ENCODE measurements at places on chromosomes 2 and 18.

GRCh38 chr2:233059797-233060500 is at the start of gene INPP5D:
INPP5D (plus strand) TSS chr2:233060342; CDS start chr2:233060479, 137 bp downstream.
- H3K27ac ChIP-seq: peak within 1 kb of the TSS; percentile 85
- H3K4me1 ChIP-seq: peaks cover 40% of the 10 kb centered on the region

DNA sequence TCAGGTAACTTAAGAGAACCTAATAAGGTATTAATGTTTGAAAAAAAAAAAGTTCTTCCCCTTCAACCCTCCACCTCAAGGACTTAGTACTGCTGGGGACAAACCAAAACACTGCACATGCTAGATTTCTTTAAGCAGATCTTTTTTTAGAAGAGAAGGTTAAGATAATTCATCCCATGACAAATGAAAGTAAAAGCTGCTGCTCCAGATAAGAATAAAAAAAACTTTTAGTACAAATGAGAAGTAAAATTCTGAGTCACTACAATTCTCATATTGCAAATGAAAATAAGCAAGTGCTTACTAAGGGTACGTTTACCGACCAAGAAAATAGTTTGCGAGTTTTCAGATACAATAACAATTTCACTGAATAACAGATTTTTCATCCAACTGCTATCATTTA is 8.9 kb downstream of the STAM2 start:
- no peak overlapping the region for H3K4me3 ChIP-seq
- no peak for DNase-seq
- no peaks in the 10 kb centered on the region for H3K27me3 ChIP-seq
- H3K4me1 ChIP-seq: peaks cover 5% of the 10 kb centered on the region

DNA sequence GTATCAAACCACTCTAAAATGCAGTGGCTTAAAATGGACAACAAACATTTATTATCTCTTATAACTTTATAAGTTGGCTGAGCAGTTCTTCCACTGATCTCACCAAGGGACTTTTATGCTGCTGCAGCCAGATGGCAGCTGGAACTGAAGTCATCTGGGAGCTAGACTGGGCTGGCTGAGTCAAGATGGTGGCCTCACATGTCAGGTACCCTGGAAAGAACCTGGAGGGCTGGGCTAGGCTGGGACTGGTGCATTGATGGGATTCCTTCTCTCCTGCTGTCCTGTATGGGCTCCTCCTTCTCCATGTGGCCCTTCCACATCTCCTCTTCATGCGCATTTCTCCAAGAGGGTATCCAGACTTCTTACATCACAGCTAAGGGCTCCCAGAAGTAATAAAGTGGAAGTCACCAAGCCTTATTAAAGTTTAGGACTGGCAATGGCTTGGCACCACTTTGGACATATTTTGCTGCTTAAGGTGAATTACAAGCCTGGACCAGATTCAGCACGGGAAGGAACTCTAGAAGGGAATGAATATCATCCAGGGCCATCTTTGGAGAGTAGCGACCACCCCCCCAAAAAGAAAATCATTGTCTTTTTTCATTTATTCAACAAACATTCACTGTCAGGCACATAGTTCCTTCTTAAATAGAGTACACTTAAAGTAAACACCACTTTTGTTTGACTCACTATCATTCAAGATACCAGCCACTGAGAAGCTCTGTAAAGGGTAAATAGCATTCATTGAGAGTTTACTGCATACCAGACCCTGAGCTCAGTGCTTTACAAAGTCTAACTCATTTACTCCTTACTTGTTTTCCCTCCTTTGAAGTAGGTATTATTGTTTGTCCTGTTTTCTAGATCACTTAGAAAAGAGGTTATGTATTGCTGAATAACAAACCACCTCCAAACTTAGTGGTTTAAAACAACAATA is 138.0 kb downstream of the ZFP36L2 start:
- no peaks in the 10 kb centered on the region for H3K27me3 ChIP-seq
- DNase-seq: no peak
- H3K4me3 ChIP-seq: no peak overlapping the region

GRCh38 chr2:19169134-19169768 is 189.2 kb downstream of the OSR1 start:
- H3K27ac ChIP-seq: no peak overlapping the region
- H3K36me3 ChIP-seq: no peaks in the 10 kb centered on the region
- no peaks in the 10 kb centered on the region for H3K27me3 ChIP-seq
- no peak for DNase-seq
- no peak overlapping the region for H3K4me3 ChIP-seq

DNA sequence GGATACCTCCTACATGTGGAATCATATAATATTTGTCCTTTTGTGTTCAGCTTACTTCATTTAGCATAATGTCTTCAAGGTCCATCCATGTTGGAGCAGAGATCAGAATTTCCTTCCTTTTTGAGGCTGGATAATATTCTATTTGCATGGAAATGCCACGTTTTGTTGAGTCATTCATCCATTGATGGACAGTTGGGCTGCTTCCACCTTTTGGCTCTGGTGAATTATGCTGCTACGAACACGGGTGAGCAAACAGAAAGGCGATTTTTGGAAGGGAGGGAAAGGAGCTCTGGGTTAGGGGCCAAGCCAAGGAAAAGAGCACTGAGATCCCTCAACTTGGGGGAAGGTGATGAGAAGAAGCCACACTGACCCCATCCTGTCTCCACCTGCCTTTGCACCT is 260.5 kb downstream of the TNS1 start:
- H3K27ac ChIP-seq: no peak overlapping the region
- H3K4me1 ChIP-seq: no peaks in the 10 kb centered on the region
- no peak overlapping the region for H3K4me3 ChIP-seq
- DNase-seq: no peak
- H3K36me3 ChIP-seq: no peaks in the 10 kb centered on the region

- H3K36me3 ChIP-seq: no peaks in the 10 kb centered on the region
- DNase-seq: no peak
- no peaks in the 10 kb centered on the region for H3K4me1 ChIP-seq
- no peak overlapping the region for H3K27ac ChIP-seq
- H3K27me3 ChIP-seq: no peaks in the 10 kb centered on the region
Measured at GRCh38 chr18:11391661-11392060, 217.7 kb upstream of the SLC35G4 start.

GRCh38 chr2:68693951-68694350 is 40.7 kb upstream of the ARHGAP25 start:
- H3K36me3 ChIP-seq: no peaks in the 10 kb centered on the region
- H3K27ac ChIP-seq: no peak overlapping the region
- no peaks in the 10 kb centered on the region for H3K27me3 ChIP-seq
- H3K4me3 ChIP-seq: no peak overlapping the region
- H3K4me1 ChIP-seq: no peaks in the 10 kb centered on the region

GRCh38 chr2:100142393-100142792 is at the start of gene AFF3:
AFF3 (minus strand) TSS chr2:100142590; CDS start chr2:100104454, 38,136 bp downstream.
- H3K27ac ChIP-seq: no peak within 1 kb of the TSS
- H3K4me1 ChIP-seq: peaks cover 3% of the 10 kb centered on the region
- H3K36me3 ChIP-seq: no peaks in the 10 kb centered on the region
- H3K27me3 ChIP-seq: no peaks in the 10 kb centered on the region

- no peaks in the 10 kb centered on the region for H3K4me1 ChIP-seq
- no peaks in the 10 kb centered on the region for H3K27me3 ChIP-seq
- H3K4me3 ChIP-seq: no peak overlapping the region
- DNase-seq: no peak
- no peak overlapping the region for H3K27ac ChIP-seq
Measured at GRCh38 chr2:45935791-45936622, 284.5 kb downstream of the PRKCE start.

- H3K27me3 ChIP-seq: peaks cover 2% of the 10 kb centered on the region
- H3K4me3 ChIP-seq: peak overlapping the region; percentile 69
- no peaks in the 10 kb centered on the region for H3K36me3 ChIP-seq
- peak overlapping the region; percentile 22 for H3K27ac ChIP-seq
- peak; percentile 67 for DNase-seq
Measured at GRCh38 chr2:231052494-231053451, 3.9 kb upstream of the PSMD1 start.

DNA sequence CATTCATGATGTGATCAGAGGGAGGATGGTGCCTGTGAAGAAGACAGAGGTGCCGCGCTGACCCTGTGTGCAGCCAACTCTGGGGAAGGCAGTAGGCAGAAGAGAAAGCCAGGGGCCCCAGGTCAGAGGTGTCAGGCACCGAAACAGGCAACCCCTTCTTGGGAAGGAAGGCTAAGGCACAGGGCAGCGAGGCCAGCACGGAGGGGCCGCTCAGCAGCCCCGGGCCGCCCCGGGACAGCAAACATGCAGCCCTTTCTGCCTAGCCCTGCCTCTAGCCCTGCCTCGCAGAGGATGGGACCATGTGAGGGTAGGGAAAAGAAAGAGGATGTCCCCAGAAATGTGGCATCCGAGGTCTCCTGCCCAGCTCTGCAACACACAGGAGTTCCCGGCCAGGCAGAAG is 7.7 kb upstream of the MAL start:
- peaks cover 12% of the 10 kb centered on the region for H3K4me1 ChIP-seq
- no peak overlapping the region for H3K4me3 ChIP-seq
- no peak overlapping the region for H3K27ac ChIP-seq
- no peak for DNase-seq
- no peaks in the 10 kb centered on the region for H3K27me3 ChIP-seq

- no peaks in the 10 kb centered on the region for H3K36me3 ChIP-seq
- no peaks in the 10 kb centered on the region for H3K27me3 ChIP-seq
- DNase-seq: no peak
- no peaks in the 10 kb centered on the region for H3K4me1 ChIP-seq
Measured at GRCh38 chr2:218180467-218181114, 13.8 kb upstream of the CXCR1 start.

GRCh38 chr2:27071990-27072830 is 756 bp upstream of the OST4 start:
- H3K4me1 ChIP-seq: peaks cover 31% of the 10 kb centered on the region
- peak overlapping the region; percentile 94 for H3K27ac ChIP-seq
- H3K36me3 ChIP-seq: peaks cover 16% of the 10 kb centered on the region
- no peak for DNase-seq

- no peak overlapping the region for H3K27ac ChIP-seq
- DNase-seq: no peak
- no peak overlapping the region for H3K4me3 ChIP-seq
- H3K4me1 ChIP-seq: peaks cover 10% of the 10 kb centered on the region
- H3K36me3 ChIP-seq: no peaks in the 10 kb centered on the region
Measured at GRCh38 chr2:12169721-12170120, 423.3 kb downstream of the LPIN1 start.

DNA sequence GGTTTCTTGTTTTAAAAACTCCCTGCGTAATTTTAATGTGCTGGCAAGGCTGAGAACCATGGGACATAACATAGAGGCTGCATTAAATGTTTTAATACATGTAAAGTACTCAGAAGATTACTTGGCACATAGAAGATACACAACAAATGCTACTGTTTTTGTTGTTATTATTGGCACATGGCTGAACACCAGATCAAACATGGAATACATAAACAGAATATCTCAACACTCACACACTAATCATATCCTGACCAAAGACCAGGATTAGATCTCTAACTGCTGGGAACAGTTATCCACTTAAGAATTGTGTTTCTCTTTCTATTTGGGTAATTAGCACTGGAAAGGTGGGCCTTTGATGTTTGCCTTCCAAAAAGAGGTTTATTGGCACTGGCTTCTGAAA is 69.3 kb downstream of the KCNE4 start:
- H3K4me3 ChIP-seq: no peak overlapping the region
- H3K4me1 ChIP-seq: no peaks in the 10 kb centered on the region
- no peak overlapping the region for H3K27ac ChIP-seq
- H3K36me3 ChIP-seq: no peaks in the 10 kb centered on the region

DNA sequence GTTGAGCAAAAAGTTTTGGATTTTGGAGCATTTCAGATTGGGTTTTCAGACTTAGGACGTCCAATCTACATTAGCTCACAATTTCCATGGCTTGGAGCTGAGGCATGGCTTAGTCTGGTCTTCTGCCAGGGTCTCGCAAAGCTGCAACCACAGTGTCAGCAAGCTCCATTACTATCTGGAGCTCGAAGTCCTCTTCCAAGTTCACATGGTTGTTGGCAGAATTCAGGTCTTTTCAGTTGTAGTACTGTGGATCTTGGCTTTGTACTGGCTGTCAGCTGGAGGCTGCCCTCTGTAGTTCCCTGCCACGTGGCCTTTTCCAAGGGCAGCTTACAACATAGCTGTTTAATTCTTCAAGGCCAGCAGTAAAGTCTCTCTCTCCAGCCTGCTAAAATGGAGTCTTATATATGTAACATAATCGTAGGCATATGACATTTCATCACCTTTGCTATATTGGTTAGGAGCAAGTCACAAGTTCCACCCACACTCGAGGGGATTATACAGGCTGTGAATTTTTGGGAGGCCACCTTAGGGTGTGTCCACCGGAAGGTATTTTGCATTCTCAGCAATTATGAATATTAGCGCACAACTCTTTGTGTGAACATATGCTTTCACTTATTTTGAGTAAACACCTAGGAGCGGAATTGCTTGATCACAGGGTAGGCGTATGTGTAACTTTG is 41.5 kb upstream of the EPC2 start:
- H3K27ac ChIP-seq: no peak overlapping the region
- no peaks in the 10 kb centered on the region for H3K4me1 ChIP-seq
- no peaks in the 10 kb centered on the region for H3K36me3 ChIP-seq
- no peak for DNase-seq

GRCh38 chr2:215137741-215138340 is 585 bp downstream of the ABCA12 start:
- no peaks in the 10 kb centered on the region for H3K36me3 ChIP-seq
- DNase-seq: no peak
- no peak overlapping the region for H3K4me3 ChIP-seq
- H3K4me1 ChIP-seq: no peaks in the 10 kb centered on the region
- H3K27ac ChIP-seq: no peak overlapping the region
- no peaks in the 10 kb centered on the region for H3K27me3 ChIP-seq

DNA sequence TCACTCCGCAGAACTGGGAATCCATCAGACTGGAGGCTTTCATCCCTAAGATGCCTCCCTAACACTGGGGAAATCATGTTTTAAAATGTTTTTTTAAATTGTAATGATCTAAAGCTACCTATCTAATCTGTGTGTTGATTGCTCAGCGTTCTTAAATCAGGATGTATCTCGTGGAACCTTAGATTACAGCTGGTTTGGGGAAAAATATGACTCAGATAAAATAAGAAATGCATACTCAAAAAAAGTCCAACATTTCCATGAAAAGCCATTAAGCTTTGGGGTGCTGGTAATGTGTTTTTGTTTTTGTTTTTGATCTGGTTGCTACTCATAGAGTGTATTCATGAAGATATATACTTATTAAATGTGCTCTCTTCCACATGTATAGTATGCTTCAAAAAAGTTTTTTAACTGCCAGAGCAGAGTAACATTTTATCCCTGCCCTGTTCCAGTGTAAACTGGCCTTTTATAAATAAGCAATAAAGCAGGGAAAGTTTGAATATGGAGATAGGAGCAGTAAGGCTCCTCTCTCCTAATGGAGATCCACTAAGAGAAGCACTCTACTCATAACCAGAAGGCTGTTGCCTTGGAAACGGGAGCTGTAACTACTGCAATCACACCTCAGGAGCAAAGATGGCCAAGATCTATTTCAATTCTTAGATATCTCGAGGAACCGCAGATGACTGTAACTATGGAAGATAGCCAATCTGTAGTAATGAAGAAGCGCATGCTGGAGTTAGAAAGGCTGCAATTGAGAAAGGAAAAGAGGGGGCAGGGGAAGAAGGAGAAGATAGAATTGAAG is 41.6 kb downstream of the ANKRD44 start:
- H3K36me3 ChIP-seq: no peaks in the 10 kb centered on the region
- H3K4me3 ChIP-seq: no peak overlapping the region
- H3K27ac ChIP-seq: peak overlapping the region; percentile 50
- peaks cover 56% of the 10 kb centered on the region for H3K4me1 ChIP-seq
- no peak for DNase-seq

- no peak for DNase-seq
- H3K36me3 ChIP-seq: no peaks in the 10 kb centered on the region
- H3K27ac ChIP-seq: no peak within 1 kb of the TSS
- no peaks in the 10 kb centered on the region for H3K4me1 ChIP-seq
- H3K4me3 ChIP-seq: no peak within 1 kb of the TSS
Measured at GRCh38 chr2:170177950-170178781, at the start of gene MYO3B. MYO3B (plus strand) TSS chr2:170178147; CDS start chr2:170178288, 141 bp downstream.
